ENCODE measurements at places on chromosomes 1 and 21. TPM values are rescaled to one million over a fixed set of nuclear protein-coding genes. Genes with fewer than 3 reads are reported as not detected.

DNA sequence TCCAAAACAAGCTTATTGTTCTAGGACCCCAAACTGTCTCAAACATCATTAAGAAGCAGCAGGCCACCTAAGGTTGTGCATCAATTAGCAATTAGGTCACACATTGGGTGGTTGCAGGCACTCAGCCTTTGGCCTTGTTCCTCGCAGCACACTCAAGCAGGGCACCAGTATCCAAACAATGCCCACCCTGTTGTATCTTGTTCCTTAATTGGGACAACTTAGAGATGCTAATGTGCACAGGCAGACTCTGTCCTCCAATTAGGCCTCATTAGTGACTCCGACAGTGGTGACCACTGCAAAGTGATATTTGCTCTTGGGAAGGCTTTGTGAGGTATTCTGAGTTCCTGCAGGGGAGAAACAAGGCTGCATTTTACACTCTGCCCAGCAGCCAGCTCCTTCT is 515.1 kb upstream of the PTBP2 start:
- H3K4me3 ChIP-seq, result no peak overlapping the region
- H3K4me1 ChIP-seq, result no peaks in the 10 kb centered on the region
- no peaks in the 10 kb centered on the region for H3K36me3 ChIP-seq
- no peaks in the 10 kb centered on the region for H3K27me3 ChIP-seq
- no peak for DNase-seq

GRCh38 chr1:224548676-224549075 is 67.4 kb upstream of the CNIH3 start:
- H3K4me3 ChIP-seq, result no peak overlapping the region
- no peak for DNase-seq
- H3K27me3 ChIP-seq, result no peaks in the 10 kb centered on the region
- no peaks in the 10 kb centered on the region for H3K36me3 ChIP-seq

GRCh38 chr1:244598611-244599010 is 54.3 kb upstream of the DESI2 start:
- H3K27ac ChIP-seq, result no peak overlapping the region
- no peaks in the 10 kb centered on the region for H3K36me3 ChIP-seq
- peaks cover 13% of the 10 kb centered on the region for H3K4me1 ChIP-seq
- no peak overlapping the region for H3K4me3 ChIP-seq

DNA sequence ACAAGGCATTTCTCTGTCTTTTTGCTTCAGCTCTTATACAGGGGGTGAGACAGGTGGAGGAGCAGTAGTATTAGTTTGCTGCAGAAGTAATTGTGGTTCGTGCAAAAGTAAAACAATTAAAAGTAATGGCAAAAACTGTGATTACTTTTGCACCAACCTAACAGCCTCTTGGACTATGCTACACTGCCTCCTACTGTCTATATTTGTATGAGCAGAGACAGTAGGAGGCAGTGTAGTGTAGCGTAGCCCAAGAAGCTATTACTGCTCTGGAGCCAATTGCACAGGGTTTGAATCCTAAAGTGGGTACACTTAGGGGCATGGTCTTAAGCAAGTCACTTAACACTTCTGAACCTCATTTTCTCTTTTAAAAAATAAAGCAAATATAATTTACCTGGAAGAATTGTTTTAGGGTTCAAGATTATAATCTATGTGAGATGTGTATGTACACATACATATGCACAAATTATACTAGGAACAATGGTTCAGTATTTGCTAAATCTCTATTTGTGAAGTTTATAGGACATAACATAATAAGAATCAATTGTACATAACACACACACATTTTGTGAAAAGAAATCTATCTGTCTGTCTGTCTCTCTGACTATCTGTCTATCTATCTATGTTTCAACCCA is 103.8 kb downstream of the BRINP3 start:
- peak; percentile 6 for DNase-seq
- no peak overlapping the region for H3K4me3 ChIP-seq
- H3K27me3 ChIP-seq, result no peaks in the 10 kb centered on the region
- no peak overlapping the region for H3K27ac ChIP-seq
- no peaks in the 10 kb centered on the region for H3K36me3 ChIP-seq

GRCh38 chr1:11567244-11568065 is 86.8 kb downstream of the FBXO2 start:
- no peak overlapping the region for H3K4me3 ChIP-seq
- H3K36me3 ChIP-seq, result no peaks in the 10 kb centered on the region
- H3K27me3 ChIP-seq, result no peaks in the 10 kb centered on the region
- H3K27ac ChIP-seq, result no peak overlapping the region
- no peaks in the 10 kb centered on the region for H3K4me1 ChIP-seq

GRCh38 chr1:201089596-201089995 is 22.6 kb downstream of the CACNA1S start:
- H3K27me3 ChIP-seq, result peaks cover 20% of the 10 kb centered on the region
- no peaks in the 10 kb centered on the region for H3K36me3 ChIP-seq
- no peak overlapping the region for H3K27ac ChIP-seq
- no peak for DNase-seq
- no peak overlapping the region for H3K4me3 ChIP-seq
- H3K4me1 ChIP-seq, result no peaks in the 10 kb centered on the region

DNA sequence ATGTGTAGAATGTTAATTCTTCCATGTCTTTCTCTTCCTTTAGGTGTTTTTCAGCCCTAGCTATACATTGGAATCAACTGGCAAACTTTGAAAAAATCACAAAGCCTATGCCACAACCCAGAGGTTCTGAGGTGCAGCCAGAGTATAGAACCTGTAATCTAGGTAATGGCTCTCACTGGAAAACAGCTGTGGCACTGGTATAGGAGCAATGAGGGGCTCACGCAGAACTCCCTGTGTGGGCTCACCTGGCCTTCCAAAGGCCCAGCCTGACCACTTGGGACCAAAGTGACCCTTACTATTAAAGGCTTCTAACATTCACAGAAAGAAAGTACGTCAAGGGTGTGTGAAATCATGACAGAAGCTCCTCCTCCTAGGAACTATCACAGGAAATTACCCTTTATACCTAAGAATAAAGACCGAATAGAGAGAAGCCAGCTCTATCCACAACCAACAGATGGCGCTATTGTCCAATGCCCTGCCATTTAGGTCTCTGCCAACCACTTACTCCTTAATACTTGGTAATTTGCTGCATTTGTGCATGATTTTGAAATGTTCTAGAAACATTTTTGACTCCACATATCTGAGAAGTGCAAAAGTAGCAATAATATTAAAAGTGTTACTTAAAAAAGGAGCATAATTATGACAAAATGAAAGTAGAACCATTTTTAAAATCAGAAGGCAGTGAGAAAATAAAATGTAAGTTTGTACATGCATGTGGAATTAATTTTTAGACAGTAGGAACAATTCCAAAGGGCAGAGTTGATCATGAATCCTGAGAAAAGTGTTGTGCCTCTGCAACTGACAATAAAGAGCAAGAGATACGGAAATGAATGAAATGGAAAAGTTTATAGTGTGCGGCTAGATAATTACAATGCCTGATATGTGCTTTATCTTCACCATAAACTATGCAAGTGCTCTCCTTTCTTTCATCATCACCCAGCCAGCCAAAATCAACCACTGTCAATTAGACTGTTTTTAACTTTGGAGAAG is 93.1 kb upstream of the HAO2 start:
- DNase-seq, result peak; percentile 47
- no peaks in the 10 kb centered on the region for H3K36me3 ChIP-seq
- H3K27me3 ChIP-seq, result peaks cover 2% of the 10 kb centered on the region
- peaks cover 5% of the 10 kb centered on the region for H3K4me1 ChIP-seq
- H3K4me3 ChIP-seq, result no peak overlapping the region
- H3K27ac ChIP-seq, result no peak overlapping the region

GRCh38 chr1:207214453-207214852 is 107.0 kb upstream of the CD55 start:
- H3K36me3 ChIP-seq, result no peaks in the 10 kb centered on the region
- no peak for DNase-seq
- H3K27me3 ChIP-seq, result no peaks in the 10 kb centered on the region
- no peak overlapping the region for H3K4me3 ChIP-seq
- H3K27ac ChIP-seq, result no peak overlapping the region

- H3K36me3 ChIP-seq, result no peaks in the 10 kb centered on the region
- peak; percentile 90 for DNase-seq
- H3K27me3 ChIP-seq, result no peaks in the 10 kb centered on the region
- peaks cover 32% of the 10 kb centered on the region for H3K4me1 ChIP-seq
- peak overlapping the region; percentile 4 for H3K4me3 ChIP-seq
These were observed 471.1 kb upstream of the VAMP3 start for GRCh38 chr1:7299994-7300393.

DNA sequence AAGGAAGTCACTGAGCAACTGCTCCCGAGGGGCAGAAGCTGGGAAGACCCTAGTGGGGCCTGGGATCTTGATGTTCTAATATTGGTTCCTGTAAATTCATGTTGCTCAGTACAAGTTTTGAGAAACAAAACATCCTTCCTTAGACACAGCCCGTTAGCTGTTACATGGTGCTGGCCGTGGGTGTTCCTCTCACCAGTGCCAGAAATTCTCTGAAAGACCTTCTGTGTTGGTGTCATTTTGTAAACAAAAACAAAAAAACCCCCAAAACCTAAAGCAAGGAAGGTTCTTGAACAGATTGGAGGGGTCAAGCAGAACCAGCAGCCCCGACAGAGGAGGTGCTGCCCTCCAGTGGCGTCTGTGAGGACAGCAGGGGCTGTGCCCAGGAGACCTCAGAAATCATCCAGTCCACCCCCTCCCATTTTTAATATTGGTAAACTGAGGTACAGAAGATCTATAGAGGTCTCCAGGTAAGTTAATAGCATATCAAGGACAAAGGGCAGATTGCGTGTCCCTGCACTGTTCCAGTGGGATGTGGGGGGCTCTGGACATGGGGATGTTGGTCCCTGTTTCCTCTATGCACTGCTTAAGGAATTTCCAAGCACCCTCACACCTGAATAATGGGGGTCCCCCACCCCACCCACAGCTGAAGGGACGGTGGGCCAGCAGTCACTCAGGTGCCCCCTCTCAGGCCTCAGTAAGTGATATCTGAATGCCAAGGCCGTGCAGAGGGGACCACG is 38.2 kb downstream of the SLC2A7 start:
- no peaks in the 10 kb centered on the region for H3K36me3 ChIP-seq
- peak; percentile 42 for DNase-seq
- H3K4me3 ChIP-seq, result no peak overlapping the region
- no peaks in the 10 kb centered on the region for H3K4me1 ChIP-seq

DNA sequence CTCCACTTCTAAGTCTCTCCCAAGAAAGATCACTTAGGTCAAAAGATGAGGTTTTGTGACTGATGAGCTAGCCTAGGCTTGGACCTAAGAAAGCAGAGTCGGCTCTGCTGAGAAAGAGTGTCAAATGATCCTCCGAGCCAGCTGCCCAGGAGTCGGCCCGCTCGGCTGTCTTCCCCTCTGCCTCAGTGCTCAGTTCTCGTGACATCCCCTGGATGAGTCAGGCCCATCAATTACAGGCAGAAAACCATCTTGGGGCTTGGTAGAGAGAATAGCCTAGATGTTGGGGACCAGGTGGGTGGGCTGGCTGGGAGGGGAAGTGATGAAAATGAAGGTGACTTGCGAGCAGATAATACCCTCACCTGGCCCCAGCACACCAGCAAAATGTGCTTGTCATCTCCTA is 60.5 kb downstream of the SLC66A1 start:
- peaks cover 15% of the 10 kb centered on the region for H3K36me3 ChIP-seq
- peaks cover 11% of the 10 kb centered on the region for H3K4me1 ChIP-seq
- no peak overlapping the region for H3K4me3 ChIP-seq

DNA sequence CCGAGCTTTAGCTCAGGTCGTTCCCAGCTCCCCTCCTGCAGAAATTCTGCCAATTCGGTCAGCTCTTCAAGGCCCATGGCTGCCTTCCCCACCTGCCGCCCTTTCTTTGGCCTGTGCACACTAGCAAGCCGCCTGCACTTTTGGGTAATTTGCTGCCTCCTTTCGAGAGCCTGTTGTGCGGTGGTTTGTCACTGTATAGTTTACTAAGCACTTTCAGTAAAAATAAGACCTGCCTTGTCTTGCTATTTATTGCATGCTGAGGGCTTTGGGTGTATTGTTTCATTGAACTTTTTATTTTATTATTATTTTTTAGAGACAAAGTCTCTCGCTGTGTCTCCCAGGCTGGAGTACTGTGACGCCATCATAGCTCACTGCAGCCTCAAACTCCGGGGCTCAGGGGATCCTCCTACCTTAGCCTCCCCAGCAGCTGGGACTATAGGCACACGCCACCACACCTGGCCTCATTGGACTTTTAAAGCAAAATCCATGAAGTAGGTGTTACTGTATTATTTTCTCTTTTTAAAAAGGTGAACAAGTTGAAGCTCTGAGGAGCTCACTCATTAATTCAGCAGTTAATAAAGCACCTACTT is 1.1 kb upstream of the FABP3 start:
- peaks cover 37% of the 10 kb centered on the region for H3K4me1 ChIP-seq
- H3K36me3 ChIP-seq, result no peaks in the 10 kb centered on the region
- peak overlapping the region; percentile 55 for H3K27ac ChIP-seq

- H3K4me1 ChIP-seq, result no peaks in the 10 kb centered on the region
- H3K27ac ChIP-seq, result no peak overlapping the region
- H3K36me3 ChIP-seq, result no peaks in the 10 kb centered on the region
- H3K4me3 ChIP-seq, result no peak overlapping the region
- no peaks in the 10 kb centered on the region for H3K27me3 ChIP-seq
These were observed 281.7 kb upstream of the ESRRG start for GRCh38 chr1:217004776-217005436.

- H3K27me3 ChIP-seq, result no peaks in the 10 kb centered on the region
- no peak overlapping the region for H3K27ac ChIP-seq
- H3K4me3 ChIP-seq, result no peak overlapping the region
- H3K36me3 ChIP-seq, result peaks cover 12% of the 10 kb centered on the region
- no peak for DNase-seq
These were observed 2.5 kb downstream of the SLC25A34 start for GRCh38 chr1:15738416-15739113.

DNA sequence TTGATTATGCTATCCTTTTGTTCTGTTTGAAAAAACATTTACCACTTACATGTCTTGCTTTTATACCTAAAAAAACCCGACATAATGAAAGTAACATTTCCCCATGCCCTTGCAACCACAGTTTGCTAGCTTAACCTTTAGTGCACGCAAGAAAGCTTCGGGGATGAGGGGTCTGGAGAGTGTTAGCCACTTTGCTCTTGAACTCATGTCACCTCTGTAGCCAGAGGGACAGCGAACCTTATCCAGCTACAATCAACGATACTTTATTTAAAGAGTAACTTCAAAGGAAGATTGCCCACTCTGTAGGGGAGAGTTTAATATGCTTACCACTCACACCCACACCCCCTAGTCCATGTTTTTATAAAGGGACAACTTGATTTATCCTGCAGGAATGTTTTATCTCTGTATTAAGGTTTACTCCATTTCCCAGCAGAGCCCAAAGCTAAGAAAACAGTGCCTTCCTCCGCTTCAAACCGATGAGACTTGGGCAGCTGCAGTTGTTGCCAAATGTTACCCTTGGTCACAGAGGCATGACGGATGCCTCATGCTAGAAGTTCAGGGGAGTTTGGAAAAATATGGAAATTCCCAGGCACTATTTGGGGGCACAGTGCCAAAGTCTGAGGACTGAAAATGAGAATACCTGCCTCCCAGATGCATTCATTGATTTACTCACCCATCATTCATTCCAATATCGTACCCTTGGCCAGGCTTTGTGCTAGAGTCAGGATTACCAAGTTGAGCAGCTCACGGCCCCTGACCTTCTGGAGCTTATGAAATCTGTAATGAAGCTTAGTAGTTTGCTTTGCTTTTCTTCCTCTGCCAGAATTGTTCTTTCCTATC is 61.4 kb upstream of the VCAM1 start:
- no peak for DNase-seq
- H3K36me3 ChIP-seq, result no peaks in the 10 kb centered on the region
- no peak overlapping the region for H3K27ac ChIP-seq

Gene LRRC40
- 16.5 TPM for total RNA-seq

Gene MXRA8
- 397 TPM for total RNA-seq

Gene GNAT2
- under 0.01 TPM for total RNA-seq

Gene FMO4
- 7.3 TPM for total RNA-seq

Gene LMOD1
- total RNA-seq, result 36.3 TPM

Gene TEDDM1
- total RNA-seq, result not detected

Gene RASSF5
- 1.8 TPM for total RNA-seq

Gene NPPA
- not detected for total RNA-seq

Gene PRRX1
- 121 TPM for total RNA-seq

Gene KLHL17
- 5.6 TPM for total RNA-seq

Gene TEX38
- total RNA-seq, result not detected

Gene ZZZ3
- total RNA-seq, result 111 TPM

Gene RUNX3
- total RNA-seq, result 0.26 TPM

Gene COA7
- total RNA-seq, result 15.2 TPM
